Gastroesophageal sphincter (tissue), 4 donors: ENCODE measurements at places on chromosomes 2 and 18.

DNA sequence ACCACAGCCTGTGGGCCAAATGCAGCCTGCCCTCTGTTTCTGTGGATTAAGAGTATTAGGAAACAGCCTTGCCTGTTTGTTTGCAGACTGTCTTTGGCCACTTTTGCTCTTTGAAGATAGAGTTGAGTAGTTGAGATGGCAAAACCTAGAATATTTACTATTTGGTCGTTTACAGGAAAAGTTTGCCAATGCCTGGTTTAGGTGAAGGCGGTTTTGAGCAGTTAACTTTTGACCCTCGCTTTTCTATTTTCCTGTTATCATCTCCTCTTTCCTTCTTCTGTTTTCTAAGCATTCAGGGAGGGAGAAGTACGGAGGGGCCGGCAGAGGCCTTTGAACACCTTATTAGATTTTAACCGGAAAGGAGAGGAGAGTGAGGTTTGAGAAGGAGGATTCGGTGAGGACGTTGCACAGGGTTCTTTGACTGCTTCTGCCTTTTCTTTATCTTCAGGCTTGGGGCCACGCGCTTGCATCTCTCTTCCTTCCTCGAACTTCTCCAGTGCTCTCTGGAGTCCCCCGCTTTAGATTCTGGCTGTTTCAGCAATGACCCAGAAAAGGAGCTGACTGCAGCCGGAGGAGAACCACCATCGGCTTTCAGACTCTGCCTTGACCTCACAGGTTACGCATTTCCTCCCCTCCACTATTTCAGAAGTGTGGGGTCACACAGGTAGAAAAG, 39.2 kb downstream of the IL1R2 start:
- no peak for ATAC-seq

DNA sequence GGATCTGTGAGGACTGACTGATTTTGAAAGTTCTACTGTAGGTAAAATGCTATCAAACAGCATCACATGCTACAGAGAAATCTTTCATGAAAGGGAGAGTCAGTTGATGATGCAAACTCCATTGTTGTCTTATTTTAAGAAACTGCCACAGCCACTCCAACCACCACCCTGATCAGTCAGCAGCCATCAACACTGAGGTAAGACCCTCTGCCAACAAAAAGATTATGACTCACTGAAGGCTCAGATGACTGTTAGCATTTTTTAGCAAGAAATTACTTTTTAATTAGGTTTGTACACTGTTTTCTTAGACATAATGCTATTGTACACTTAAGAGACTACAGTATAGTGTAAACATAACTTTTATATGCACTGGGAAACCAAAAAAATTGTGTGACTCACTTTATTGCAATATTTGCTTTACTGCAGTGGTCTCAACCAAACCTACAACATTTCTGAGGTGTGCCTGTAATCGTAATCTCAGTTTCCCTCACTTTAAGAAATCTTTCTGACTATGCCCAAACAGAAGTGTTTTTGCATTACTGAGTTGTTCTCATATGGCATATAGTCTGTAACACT, 42.8 kb downstream of the METTL8 start:
- no peak for ATAC-seq

- ATAC-seq = peak; percentile 31
Measured at GRCh38 chr2:219430633-219431615, 3.7 kb upstream of the SPEG start.

- ATAC-seq = no peak
Measured at GRCh38 chr2:119721043-119721442, 38.7 kb upstream of the PTPN4 start.

GRCh38 chr2:159755788-159756187, 42.2 kb downstream of the CD302 start:
- ATAC-seq = no peak

DNA sequence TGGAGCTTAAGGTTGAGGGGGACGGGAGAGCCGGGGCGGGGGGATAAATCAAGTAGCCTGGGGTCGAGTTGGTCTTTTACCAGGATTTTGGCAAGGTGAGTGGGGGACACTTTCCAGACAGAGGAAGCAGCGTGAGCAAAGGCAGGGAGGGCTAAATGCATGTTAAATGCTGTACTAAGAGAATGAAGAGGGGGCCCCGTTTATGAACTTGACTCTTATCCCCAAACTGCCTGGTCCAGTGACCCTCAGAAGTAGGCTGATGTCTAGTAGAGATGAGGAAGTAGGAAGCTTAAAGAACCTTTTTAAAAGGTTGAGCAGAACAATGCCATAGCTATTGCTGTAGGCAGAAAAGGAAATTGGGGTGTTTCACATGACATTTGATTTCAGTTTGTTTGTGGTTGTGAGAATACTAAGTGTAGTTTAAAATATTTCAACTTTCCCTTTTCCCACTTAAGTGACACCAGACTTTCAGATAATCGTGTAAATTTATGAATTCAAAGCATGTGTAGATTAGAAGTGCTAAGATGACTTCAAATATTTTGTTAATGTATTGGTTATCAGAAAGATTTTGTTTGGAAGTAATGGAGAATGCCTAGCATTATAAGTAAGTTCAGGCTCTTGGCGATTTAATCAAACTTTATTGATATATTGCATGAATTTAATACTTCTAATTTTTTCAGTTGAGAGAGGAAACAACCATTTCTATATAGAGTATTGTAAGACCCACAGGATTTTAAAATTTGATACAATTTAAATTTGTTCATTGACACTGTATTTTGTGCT, 1.8 kb downstream of the REL start:
- ATAC-seq = no peak

DNA sequence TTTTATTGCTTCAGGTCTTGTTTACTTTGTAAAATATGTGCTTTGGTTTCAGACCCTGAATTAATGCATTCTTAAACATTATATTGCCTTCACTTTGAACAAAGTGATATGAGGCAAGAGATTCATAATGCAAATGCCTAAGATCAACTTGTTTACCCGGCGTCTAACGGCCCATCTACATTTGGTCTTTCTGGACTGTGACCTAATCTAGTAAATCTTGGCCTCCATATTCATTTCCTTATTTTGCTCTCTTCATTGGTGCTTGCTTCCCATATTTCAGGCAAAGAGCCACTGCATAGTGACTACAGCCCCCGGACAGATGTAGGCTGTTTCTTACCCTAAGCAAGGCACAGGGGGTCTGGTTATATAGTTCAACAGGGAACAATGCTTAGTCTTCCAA, 53.0 kb upstream of the SLC39A10 start:
- ATAC-seq = no peak

- ATAC-seq = peak; percentile 62
Measured at GRCh38 chr18:55452123-55452611, 135.8 kb downstream of the TCF4 start.

DNA sequence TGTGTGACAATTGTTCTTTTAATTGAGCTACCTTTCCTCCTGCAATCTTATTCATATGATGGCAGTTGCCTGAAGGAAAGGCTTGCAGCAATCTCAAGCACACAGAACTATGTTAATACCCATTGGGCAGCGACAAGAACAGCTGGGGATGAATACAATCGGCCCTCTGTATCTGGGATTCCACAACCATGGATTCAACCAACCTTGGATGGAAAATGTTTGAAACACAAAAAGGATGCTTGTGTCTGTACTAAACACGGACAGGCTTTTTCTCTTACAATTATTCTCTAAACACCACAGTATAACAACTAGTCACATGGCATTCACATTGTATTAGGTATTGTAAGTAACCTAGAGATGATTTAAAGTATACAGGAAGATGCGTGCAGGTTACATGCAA, 256.1 kb upstream of the SIX2 start:
- no peak for ATAC-seq

- peak; percentile 51 for ATAC-seq
Measured at GRCh38 chr2:5365871-5366461, 326.2 kb upstream of the SOX11 start.

DNA sequence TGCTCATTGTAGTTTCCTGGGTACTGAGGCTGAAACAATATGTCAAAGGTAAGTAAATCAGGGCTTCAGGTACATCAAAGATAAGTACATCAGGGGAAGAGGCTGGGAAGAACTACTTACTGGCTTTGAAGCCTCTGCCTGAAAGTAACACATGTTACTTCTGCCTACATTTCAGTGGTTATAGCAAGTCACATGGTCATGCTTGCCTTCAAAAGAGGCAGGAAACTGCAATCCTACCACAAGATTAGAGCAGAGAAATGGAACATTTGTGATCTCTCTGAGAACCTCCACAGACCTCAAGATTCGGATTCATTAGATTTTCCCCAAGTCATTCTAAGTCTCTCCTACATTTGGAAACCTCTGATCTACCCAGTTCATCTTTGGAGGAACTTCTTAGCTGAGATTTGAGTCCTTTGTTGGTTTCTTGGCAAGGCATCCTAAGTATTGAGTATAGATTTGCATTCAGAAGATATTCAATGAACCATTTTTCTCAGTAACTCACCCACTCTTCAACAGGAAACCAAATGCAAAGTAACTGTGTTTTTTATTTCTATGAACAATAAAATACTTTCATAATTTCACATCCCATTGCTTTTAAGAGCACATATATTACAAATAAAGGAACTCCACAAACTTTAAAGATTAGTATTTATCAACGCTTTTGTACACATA, 48.5 kb upstream of the CCDC195 start:
- no peak for ATAC-seq

- no peak for ATAC-seq
Measured at GRCh38 chr2:166784296-166784946, 103.9 kb upstream of the XIRP2 start.

DNA sequence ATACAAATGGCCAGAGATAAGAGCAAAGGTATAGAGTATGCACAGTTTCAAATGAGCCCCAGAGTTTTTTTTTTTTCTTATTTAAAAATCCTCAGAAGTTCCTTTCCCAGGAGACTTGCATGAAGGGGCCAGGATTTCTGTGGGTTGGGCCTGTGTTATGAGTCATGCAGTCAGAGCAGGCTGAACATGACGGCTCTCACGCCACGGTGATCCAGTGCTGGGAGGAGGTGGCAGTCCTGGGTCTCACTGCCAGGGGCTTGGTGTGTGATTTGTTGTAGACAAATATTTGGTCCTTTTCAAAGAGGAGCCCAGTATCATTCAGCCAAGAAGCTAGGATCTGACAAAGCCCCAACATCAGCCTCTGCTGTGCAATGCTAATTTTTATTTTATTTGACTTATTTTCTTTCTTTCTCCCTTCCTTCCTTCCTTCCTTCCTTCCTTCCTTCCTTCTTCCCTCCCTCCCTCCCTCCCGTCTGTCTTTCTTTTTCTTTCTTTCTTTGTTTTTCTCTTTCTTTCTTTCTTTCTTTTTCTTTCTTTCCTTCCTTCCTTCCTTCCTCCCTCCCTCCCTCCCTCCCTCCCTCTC, 10.4 kb upstream of the KCNE4 start:
- ATAC-seq = peak; percentile 89

GRCh38 chr2:42317945-42318344, 43.1 kb downstream of the COX7A2L start:
- no peak for ATAC-seq

GRCh38 chr2:28896906-28897305, 2.4 kb downstream of the WDR43 start:
- ATAC-seq = no peak
